ENCODE measurements at places on chromosomes 13 and 19.

GRCh38 chr13:54573186-54573585 lies 1544.6 kb downstream of the OLFM4 start:
- no peak for DNase-seq

DNA sequence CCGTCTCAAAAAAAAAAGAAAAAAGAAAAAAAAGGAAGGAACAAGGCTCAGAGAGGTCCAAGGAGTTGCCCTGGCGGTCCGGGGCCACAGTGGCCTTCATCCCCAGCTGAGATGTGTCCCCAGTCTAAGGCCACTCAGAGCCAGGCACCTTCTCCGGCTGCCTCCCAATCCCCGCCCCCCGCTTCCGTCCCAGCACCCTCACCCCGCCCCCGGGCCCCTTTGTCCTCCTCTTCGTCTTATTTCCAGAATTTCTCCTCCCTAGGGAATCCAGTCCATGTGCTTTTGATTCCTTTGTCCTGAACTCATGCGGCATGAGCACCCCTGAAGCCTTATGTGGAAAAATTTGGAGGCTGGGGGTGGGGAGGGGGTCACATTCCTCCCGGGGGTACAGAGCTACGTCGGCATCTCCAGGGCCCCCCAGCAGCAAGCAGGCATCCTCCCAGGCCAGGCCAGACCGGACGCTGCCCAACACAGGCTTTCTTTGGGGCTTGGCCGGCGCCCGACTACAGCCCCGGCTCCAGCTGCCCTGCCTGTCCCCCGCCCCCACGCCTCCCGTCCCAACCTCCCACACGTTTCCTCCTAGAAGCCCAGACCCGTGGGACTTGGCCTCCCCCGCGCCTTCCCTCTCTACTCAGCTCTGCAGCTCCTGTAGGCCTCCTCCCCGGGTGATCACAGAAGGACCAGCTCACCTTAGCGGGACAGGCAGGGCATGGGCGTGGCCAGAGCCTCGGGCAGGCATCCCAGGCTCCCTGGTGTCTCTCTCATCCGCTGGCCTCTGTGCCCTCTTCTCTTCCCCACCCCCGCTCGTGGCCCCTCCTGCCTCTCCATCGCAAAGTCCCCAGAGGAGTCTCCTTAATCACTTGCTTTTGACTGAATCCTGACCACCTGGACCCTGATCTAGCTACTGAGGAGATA lies 17.8 kb upstream of the ADGRE5 start:
- DNase-seq: no peak

GRCh38 chr13:110231348-110232047 lies 75.5 kb downstream of the COL4A1 start:
- DNase-seq: no peak

DNA sequence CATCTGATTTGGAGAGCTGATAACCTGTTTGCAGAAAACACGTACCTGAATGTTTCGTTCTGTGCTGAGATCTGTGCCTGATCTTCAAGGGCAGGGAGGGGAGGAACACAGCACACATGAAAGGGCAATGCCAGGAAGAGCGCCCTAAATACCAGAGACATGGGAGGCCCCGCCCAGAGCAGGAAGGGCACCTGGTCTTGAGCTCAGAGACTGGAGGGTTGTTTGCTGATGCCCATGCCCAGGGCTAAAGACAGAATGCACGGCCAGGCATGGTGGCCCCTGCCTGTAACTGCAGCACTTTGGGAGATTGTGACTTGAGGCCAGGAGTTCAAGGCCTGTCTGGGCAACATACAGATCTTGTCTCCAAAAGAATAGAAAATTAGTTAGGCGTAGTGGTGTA lies 183.2 kb downstream of the TUBA3C start:
- DNase-seq: no peak

DNA sequence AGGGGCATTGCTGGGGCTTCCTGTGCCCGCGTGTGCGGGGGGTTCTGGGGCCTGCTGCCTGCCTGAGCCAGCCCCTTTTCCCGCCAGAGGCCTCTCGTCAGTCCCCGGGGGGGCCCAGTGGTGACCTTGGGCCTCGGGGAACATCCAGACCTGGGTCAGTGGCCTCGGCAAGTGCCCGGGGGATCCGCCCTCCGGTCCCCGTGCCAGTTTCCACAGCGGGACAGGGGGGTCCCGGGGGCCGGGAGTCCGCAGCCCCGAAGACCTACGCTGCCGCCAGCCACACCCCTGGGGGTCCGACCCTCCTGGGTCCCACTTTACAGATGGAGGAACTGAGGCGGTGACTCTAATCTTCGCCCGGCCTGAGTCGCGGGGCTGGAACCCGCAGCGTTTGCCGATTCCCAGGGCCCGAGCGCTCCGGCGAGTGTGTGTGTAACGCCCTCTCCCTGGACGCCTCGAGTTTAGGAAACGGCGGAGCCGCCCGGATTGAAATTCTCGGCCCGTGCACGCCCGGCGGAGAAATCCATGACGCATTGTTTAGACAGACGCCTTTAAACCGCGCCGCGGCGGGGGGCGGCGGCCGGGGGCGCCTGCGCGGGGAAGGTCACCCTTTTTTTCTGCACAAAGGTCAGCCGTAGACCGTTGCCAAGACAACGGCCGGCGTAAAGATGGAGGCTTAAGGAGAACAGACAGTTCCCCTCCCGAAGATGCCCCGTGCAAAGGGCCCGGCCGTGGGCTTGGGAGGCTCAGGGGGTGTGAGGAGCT lies 39.3 kb downstream of the EFNA2 start:
- peak; percentile 65 for DNase-seq

DNA sequence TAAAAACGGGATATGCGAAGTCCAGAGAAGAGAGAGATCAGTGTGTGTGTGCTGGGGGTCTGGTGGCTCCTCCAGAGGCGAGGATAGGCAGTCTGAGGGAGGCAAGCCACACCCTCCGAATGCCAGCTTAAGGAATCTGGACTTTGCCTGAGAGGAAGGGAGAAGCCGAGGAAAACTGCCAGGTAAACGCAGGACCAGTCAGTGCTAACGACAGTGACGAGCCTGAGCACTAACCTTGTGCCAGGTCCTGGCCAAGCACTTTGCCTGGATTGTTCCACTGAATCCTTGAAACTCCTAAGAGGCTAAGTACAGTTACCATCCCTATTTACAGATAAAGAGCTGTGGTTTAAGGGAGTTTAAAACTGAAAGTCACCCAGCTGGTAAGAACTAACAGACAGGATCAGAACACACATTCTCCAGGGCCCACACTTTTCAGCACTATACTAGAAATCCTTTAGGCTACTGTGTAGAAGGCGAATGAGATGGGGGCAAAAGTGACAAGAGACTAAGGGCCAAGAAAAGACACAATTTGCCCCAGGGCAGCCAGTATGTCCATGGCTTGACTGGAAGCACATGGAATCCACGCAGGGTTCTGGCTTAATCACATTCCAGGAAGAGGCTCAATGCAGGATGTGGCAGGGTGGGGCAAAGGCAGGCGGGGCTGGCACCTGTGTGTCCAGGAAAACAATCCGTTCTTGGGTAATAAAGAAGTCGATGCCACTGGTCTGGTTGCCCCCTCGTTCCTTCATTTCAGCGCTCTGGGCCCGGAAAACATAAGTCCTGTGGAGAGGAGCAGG lies 15.1 kb downstream of the SMG9 start:
- no peak for DNase-seq

All from amygdala (tissue), 56 donors.